ENCODE measurements at places on chromosomes 7 and 10.

GRCh38 chr10:94428766-94429707 lies 26.7 kb downstream of the TBC1D12 start:
- no peak for DNase-seq

- DNase-seq, result peak; percentile 11
Measured at GRCh38 chr7:17640730-17641377, 299.4 kb downstream of the SNX13 start.

DNA sequence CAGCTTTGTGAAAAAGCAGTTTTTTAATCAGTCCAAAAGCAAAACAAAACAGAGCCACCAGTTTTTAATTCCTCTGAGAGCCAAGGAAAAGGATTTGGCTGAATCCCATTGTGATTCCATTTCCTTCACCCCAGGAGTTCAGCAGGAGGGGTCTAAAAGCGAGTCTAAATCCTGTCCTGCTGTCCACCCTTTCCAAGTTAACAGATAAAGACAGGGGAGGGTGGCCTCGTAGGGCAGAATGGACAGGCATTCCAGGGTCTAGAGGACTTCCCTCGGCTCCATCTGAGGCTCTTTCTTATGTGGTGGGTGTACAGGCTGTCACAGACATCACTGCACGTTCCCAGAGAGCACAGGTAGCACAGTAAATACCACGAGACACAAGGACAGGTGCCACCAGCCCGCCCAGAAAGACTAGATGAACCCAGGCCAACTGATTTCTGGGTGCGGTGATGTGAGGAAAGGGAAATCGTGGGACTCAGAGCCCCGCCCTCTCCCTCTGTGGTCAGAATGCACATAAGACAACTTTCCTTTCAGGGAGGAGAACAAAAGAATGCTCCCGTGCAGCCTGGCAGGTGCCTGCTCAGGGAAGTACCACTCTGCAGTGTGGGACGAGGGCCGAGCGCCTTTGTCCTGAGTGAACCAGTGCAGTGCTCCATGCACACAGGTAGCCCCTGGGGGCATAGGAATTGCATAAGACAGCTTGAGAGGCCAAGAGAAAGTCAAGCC lies 119.7 kb downstream of the ABLIM1 start:
- DNase-seq, result no peak

- DNase-seq, result no peak
Measured at GRCh38 chr10:75097666-75098285, 13.7 kb upstream of the SAMD8 start.

GRCh38 chr10:132168571-132169030 lies 18.1 kb upstream of the DPYSL4 start:
- DNase-seq, result no peak

DNA sequence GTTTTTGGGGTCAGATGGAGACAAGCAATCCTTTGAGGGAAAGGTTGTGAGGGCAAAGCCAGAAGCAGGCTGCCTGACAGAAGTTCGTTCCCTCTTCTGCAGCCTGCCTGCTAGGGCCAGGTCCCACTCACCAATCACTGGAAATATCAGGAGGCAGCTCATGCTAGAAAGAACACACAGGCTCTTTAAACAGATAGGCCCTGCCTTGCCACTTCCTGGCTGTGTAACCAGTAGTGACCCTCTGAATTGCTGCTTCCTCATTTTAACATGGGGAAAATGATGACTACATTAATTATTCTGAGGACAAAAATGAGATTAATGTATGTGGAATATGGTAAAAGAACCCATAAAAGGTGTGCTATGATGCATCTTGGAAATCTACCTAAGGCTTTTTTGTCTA lies 50.5 kb upstream of the MRLN start:
- no peak for DNase-seq

GRCh38 chr7:148723846-148724245 lies 25.1 kb downstream of the CUL1 start:
- DNase-seq, result no peak

DNA sequence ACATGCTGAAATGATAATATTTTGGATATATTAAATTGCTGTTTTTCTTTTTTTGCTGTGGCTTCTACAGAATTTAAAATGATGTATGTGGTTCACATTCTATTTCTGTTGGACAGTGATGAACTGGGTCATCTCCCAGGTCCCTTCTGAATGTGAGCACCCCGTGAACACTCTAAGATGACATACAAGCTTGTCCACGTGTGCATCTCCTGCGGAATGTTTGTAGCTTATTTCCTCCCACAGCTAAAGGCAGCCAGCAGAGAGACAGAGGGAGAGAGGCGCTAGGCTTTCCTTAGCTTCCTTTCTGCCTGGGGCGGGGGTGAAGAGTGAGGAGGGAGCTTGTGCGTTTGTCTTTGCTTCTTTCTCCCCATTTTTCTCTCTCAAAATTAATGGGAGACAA lies 219.1 kb downstream of the EMX2 start:
- DNase-seq, result no peak

GRCh38 chr7:3882782-3883181 lies 581.7 kb downstream of the SDK1 start:
- DNase-seq, result no peak

- no peak for DNase-seq
Measured at GRCh38 chr7:15495170-15495569, 66.6 kb downstream of the AGMO start.

- DNase-seq, result no peak
Measured at GRCh38 chr10:51876503-51876902, 177.1 kb upstream of the CSTF2T start.

GRCh38 chr7:129072479-129073011 lies 17.6 kb upstream of the TNPO3 start:
- DNase-seq, result peak; percentile 13

GRCh38 chr10:27100813-27101347 lies 586 bp upstream of the ANKRD26 start:
- no peak for DNase-seq

DNA sequence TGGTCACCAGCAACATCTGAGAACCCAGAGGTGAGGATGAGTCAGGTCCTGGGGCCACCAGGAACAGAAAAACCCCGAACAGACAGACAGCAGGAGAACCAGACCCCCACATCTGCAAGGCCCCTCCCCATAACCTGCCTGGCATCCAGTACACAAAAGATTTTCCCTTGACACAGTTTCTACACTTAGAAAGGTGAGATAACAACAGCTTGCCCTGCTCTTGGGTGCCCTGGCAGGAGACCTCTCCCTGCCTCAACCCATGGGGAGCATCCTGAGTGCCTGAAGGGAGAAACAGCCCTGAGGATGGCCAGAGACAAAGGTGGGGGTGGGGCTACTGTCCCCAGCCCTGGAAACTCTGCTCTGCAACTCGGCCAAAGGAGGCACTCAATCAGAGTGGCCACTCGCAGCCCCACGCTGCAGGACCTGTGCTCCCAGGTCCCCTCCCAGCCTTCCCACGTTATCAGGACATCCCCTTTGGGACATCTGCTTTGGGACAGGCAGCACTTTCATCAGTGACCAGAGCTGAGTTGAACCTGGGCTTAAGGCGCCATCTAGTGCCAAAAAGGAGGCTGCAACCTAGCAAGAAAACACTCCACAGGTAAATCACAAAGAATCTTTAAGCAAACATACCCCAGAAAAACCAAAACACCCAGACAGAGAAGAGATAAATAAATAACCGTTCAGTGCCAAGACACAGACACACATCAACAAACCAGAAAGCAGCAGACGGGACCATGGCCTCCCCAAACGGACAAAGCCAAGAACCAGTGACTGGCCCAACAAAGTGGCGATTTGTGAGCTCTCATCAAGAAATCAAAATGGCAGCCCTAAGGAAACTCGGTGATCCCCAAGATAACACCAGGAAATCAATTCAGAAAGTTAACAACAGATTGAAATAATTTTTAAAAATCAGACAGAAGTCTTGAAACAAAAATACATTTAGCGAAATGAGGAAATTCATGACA lies 233.7 kb downstream of the PTPRN2 start:
- DNase-seq, result no peak

- DNase-seq, result no peak
Measured at GRCh38 chr10:110530131-110530831, 32.6 kb downstream of the DUSP5 start.

DNA sequence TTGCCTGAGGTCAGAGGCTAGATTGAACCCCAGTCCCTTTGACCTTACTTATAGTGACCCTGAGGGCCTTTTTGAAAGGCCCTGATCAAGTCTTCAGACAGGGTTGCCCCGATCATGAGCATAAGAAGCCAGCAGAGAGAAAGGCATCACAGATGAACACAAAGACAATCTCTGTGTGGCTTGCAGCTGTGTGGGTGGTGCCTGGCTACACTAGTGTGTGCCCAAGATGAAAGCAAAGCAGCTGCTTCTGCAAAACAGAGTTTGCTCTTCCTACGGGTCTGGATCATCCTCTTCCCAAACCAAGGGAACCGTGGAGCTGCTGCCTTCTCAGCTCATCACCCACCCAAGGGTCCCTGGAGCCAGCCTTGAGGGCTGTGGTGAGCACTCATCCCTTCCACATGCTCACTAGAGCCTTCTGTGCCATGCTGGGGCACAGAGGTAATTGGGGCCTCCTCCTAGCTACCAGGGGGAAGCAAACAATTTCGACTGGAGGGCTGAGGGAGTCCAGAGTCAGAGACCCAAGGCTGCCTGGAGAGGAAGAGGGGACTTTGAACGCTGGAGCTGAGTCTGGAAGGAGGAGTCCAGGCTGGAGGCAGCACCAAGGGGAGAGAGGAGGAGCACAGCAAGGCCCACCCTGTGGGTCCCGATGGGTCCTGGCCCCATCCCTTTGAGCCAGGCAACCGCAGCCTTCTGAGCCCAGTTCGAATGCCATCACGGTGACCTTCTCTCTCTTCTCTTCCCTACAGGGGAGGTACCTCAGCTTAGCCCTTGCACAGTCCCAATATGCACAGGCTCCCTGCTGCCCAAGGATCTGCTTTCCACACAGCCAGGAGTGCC lies 42.3 kb downstream of the ANTXRL start:
- no peak for DNase-seq

DNA sequence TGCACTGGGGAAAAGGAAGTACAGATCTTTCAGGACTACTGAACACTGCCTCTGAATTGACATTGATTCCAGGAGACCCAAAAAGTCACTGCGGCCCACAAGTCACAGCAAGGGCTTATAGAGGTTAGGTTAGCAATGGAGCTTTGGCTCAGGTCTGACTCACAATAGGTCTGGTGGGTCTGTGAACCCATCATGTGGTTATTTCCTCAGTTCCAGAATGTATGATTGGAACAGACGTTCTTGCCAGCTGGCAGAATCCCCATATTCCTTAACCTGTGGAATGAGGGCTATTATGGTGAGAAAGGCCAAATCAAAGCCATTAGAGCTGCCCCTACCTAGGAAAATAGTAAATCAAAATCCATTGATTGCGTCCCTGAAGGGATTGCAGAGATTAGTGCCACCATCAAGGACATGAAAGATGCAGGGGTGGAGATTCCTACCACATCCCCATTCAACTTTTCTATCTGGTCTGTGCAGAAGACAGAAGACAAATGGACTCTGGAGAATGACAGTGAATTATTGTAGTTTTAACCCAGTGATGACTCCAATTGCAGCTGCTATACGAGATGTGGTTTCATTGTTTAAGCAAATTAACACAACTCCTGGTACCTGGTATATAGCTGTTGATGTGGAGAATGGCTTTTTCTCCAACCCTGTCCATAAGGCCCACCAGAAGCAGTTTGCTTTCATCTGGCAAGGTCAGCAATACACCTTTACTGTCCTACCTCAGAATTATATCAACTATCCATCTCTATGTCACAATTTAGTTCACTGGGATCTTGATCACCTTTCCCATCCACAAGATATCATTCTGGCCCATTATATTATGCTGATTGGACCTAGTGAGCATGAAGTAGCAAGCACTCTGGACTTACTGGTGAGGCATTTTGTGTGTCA lies 44.5 kb upstream of the PIK3CG start:
- no peak for DNase-seq

DNA sequence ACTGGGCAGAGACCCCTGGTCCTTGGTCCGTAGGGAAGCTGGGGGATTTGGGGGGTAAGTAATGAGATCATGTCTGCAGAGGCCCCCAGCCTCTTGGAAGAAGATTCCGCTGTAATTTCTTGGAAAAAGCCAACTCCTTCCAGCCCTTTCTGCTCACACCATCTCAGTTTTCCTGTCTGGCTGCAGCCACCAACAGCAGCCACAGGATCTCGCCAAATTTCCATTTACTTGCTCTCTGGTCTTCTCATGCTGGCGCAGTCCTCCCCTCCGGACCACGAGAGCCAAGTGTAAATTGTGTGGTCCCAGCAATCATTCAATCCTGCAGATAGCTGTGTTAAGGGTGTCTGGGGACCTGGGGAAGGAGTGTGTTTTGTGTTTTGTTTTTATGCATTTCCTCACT lies 49.6 kb downstream of the ASB13 start:
- no peak for DNase-seq

DNA sequence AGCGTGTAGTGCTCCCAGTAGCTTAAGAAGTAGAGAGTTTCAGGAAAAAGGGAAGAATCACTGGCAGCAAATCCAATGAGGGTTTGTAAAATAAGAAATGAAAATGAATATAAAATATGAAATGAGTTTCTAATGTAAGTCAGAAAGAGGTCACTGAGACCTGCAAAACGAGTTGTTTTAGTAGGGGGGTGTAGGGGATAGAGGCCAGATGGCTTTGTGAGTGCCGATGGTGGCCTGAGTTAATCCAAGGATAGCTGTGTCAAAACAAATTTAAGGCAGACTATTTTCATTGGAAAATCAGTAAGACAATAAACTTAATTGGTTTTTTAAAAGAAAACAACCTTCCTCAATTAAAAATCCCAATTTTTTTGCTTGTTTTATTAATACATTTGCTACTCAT lies 745 bp upstream of the ASB15 start:
- DNase-seq, result no peak

GRCh38 chr10:31320550-31321211 lies 1.7 kb downstream of the ZEB1 start:
- peak; percentile 23 for DNase-seq

DNA sequence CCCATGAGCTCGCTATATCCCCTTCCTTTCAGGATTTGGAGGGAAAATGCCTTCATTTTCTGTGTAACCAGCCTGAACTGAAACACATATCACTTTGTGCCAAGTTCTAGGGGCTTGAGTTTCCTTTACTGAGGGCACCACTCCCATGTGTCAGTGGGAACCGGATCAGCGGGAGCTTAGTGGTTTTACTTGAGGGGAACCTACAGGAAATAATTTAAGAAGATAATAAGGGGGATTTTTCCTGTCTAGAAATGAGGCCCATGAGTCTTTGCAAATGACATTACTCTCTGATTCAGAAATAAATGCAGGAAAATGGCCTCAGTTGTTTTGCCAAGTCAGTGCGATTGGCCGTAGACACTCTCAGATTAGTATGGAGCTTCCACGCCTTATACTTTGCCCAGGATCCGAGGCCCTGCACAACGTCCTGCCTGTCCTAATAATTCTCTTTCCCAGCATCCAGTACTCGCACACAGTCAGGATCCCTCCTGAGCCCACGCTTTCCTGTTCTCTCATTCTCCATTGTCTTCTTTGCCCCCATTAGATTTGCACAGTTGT lies 86.4 kb upstream of the LYZL1 start:
- no peak for DNase-seq

DNA sequence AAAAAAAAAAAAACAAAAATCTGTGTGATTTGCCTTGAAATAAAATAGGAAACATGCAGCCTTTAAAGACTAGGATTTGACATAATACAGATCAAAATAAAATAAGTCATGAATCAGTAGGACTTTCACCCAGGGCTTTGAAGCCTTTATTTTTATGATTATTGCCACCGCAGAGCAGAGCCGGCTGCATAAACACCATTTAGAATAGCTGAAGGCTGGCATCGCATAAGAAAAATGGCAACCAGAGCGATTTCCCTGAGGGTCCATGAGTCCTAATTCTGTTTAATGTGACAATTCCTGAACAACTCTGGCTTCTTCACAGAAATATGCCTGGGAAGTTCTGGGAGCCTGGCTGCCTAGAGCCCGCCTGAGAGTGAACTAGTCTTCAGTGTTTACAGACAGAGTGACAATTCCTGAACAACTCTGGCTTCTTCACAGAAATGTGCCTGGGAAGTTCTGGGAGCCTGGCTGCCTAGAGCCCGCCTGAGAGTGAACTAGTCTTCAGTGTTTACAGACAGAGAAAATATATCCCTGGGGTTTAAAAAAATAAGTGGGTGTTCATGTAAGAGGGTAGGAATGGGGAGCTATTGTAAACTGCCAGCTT lies 112.0 kb downstream of the EEPD1 start:
- DNase-seq, result no peak

Data from bone marrow (tissue), 2 donors.